ENCODE measurements at places on chromosomes 13 and 19. TPM values are rescaled to one million over a fixed set of nuclear protein-coding genes. Genes with fewer than 3 reads are reported as not detected.
A peak's percentile ranks its signal among the peaks of the same experiment; 100 is the strongest.

DNA sequence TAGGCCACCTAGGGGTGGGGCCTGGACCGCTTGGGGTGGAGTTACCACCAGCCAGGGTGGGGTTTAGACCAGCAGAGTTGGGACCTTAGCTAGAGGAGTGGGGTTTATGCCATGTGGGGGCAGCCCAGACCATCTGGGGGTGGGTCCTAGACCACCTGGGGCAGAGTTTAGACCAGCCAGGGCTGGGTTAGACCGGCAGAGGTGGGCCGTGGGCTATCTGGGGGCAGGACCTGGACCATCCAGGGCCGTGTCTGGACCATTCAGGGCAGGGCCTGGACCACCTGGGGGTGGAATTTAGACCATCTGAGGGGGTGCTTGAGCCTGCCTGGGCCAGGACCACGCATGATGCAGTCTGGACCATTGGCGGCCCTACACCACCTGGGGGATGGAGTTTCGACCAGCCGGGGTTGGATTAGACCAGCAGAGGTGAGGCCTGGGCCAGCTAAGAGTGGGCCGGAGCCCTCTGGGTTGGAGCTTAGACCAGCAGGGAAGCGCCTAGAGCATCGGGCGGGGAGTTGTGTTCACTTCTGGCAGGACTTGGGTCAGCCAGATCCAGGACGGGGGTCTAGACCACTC, 10.0 kb upstream of the CACNG6 start:
- H3K4me1 ChIP-seq = peaks cover 6% of the 10 kb centered on the region
- H3K4me3 ChIP-seq = peak overlapping the region; percentile 42
- H3K36me3 ChIP-seq = no peaks in the 10 kb centered on the region
- H3K27ac ChIP-seq = peak overlapping the region; percentile 60

The PCDH20 gene
- 0.13 TPM for total RNA-seq

DNA sequence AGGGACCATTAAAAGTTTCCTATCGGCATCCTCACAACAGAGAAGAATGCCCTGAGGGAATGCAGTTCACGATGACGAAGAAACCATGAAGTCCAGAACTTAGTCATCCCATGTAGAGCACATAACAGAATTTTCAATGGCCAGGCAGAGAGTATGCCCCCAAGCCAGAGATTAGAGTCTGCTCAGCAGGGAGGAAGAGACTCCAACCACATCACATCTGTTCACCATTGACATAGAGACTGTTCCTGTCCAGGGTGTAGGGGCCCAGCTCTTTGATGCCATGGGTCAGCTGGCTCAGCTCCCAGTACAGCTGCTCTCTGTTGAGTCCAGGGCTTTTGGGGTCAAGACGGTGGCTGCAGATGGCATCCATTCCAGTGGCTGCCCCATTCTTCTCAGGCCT, 68.2 kb downstream of the MBD3L1 start:
- H3K4me3 ChIP-seq = no peak overlapping the region
- 0 out of 2 replicates have a peak, but pooled peaks cover 5% of the 10 kb centered on the region for H3K36me3 ChIP-seq

DNA sequence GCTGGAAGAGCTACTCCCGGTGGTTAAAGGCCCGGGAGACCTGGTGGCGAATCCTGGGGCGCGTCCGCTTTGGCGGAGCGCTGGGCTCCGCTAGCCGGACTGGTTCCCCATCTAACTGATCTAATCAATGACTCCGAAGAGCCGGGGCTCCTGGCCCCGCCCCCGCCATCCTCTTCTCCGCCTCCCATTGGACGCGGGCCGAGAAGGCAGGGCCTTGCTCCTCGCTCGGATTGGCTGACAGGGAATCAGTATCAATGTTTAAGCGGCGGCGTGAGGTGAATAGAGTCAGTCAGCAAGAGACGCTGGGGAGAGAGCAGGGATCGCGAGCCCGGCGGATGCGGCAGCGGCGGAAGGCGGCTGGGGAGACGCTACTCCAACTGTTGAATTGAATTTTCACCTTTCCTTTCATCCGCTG, 1.7 kb upstream of the PCDH17 start:
- no peaks in the 10 kb centered on the region for H3K4me1 ChIP-seq
- DNase-seq = no peak
- H3K27me3 ChIP-seq = no peaks in the 10 kb centered on the region
- H3K4me3 ChIP-seq = no peak overlapping the region

The PDX1 gene
- not detected for total RNA-seq

The DIRAS1 gene
- 0.57 TPM for total RNA-seq

The UHRF1 gene
- 48.9 TPM for total RNA-seq

Data from PC-9 (cell line).